Pulmonary artery endothelial cell (primary cell): ENCODE measurements at places on chromosomes 7 and 10. TPM values are rescaled to one million over a fixed set of nuclear protein-coding genes. Genes with fewer than 3 reads are reported as not detected.

HOXA9 gene
- total RNA-seq: 0.13 and 0.18 TPM in 2 replicates

TMEM130 gene
- not detected in 2 replicates for total RNA-seq

PRPF18 gene
- total RNA-seq: 29.6 and 33.0 TPM in 2 replicates

ZNF248 gene
- 3.9 and 5.9 TPM in 2 replicates for total RNA-seq

AS3MT gene
- total RNA-seq: 1.4 and 3.0 TPM in 2 replicates

C7orf33 gene
- total RNA-seq: not detected in 2 replicates

PTPN20 gene
- 0.26 and 1.7 TPM in 2 replicates for total RNA-seq
